ENCODE measurements at places on chromosomes 2 and 18. TPM values are rescaled to one million over a fixed set of nuclear protein-coding genes. Genes with fewer than 3 reads are reported as not detected.

TCF4 gene
- total RNA-seq = 0.72 TPM

HOXD10 gene
- total RNA-seq = 4.3 TPM

FAM161A gene
- 0.88 TPM for total RNA-seq

SERPINE2 gene
- 101 TPM for total RNA-seq

RAB31 gene
- total RNA-seq = 14.2 TPM

CLHC1 gene
- total RNA-seq = 3.3 TPM

POTEJ gene
- total RNA-seq = not detected

CYP27A1 gene
- not detected for total RNA-seq

SULT1C4 gene
- total RNA-seq = 7.5 TPM

DSG3 gene
- not detected for total RNA-seq

RNF125 gene
- total RNA-seq = 0.03 TPM

COBLL1 gene
- total RNA-seq = 16.4 TPM
